Eye (tissue), 1 donor: ENCODE measurements at places on chromosomes 11 and 22.

- no peak for DNase-seq
These were observed 441.8 kb downstream of the TBC1D22A start for GRCh38 chr22:47204002-47204979.

DNA sequence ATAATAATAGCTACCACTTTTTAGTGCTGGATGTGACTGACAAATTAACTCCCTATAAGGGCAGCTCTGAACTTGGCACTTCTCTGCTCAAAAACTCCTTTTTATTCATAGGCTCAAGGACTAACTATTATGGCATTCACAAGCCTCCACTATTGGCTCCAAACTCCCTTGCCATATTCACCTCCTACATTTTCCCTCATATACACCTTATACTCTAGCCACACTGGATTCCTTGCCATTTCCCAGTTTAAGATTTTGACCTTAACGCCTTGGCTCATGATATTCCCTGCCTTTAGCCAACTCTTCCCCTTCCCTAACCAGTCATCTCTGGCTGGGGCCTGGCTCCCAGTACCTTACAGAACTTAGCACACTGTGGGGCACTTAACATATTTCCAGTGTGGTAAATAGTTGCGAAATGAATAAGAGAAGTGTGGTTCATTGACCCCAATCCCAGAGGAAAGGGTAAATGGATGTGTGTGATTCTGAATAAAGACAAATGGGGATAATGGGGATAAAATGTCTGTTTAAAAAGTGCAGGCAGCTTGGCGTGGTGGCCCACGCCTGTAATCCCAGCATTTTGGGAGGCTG, 40.0 kb upstream of the SORL1 start:
- DNase-seq, result no peak

DNA sequence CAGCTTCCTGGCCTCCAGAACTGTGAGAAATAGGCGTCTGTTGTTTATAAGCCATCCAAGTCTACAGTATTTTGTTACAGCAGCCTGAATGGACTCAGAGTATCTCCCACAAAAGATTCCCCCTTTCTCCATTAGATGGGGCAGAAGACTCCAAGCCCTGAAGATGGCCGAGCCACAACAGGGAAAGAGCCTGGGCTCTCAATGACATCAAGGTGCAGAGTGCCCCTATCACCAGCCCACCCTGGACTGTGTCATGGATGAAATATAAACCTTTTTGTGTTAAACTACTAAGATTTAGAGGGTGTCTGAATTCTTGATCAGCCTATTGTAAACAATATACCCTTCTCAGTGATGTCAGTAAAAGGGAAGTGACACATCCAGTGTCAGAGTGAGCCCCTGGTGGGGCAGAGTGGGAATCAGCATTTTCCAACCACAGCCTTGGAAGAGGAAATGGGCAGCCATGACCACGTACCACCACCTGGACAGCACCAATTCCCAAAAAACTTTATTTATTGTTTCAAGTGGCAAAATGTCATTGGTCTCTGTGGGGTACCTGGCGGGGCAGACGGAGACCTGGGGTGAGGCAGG, 25.5 kb downstream of the TNKS1BP1 start:
- no peak for DNase-seq

- peak; percentile 65 for DNase-seq
These were observed 15.6 kb upstream of the MFNG start for GRCh38 chr22:37501610-37502341.

GRCh38 chr22:45640291-45640940, 31.2 kb upstream of the ATXN10 start:
- DNase-seq, result no peak

- DNase-seq, result no peak
These were observed 29.4 kb upstream of the GRIK4 start for GRCh38 chr11:120482149-120482548.

- no peak for DNase-seq
These were observed 610.3 kb downstream of the TBC1D22A start for GRCh38 chr22:47372596-47373385.

DNA sequence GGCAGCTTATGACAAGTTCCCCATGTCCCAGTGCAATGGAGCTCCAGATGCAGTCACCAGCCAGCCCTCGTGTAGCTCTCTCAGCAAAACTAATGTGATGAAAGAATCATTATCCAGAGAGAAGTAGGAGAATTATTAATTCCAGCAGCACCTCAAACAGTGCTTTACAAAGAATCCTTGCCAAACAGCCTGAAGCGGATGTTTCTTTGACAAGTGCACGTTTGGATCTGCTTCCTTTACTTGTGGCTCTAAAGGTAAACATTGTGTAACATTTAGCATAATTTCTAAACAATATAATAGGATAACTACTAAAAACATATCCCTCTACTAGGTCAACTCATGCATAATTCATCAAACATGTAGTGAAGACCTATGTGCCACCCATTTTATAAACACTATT, 197.0 kb downstream of the FAM181B start:
- DNase-seq, result no peak
